ENCODE measurements at places on chromosomes 2 and 18.

GRCh38 chr2:121099329-121100290 is 185.4 kb downstream of the TFCP2L1 start:
- no peak for DNase-seq

DNA sequence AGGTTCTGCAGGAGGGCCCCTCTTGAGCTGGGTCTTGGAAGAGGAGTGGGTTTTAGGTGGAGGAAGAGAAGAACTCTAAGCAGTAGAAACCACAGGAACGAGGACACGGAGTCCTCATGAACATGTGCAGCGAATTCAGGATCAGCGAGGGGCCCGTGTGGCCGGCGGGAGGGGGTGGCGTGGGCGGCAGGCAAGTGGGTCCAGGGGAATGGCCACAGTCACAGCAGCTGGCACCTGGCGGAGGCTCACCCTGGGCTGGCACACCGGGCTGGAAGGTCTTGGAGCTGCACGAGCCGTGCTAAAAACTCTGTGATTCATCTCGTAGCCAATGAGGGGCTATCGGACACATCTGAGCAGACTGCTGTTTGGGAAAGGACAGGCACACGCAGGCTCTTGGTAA is 18.0 kb upstream of the CIDEA start:
- no peak for DNase-seq

- DNase-seq = no peak
Observed at GRCh38 chr2:85583667-85584353, 421 bp upstream of the VAMP5 start.

GRCh38 chr18:46909497-46909896 is 7.8 kb downstream of the PIAS2 start:
- no peak for DNase-seq

DNA sequence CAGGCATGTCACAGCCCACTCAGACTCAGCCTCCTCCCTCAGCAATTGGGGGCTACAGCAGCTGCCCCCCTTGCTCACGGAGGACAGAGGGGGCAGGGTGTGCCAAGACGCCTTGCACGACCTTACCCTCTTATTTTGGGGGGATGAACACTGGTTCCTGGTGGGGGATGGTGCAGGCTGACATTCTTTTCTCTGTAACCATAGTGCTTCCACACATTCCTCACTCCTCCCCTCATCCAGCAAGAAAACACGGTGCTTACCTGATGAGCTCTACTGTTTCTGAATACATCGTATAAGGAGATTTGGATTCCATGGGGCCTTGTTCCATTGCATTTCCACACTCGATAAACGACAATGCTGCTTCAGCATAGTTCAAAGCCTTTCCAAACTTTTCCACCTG is 75.4 kb upstream of the REV1 start:
- DNase-seq = no peak

DNA sequence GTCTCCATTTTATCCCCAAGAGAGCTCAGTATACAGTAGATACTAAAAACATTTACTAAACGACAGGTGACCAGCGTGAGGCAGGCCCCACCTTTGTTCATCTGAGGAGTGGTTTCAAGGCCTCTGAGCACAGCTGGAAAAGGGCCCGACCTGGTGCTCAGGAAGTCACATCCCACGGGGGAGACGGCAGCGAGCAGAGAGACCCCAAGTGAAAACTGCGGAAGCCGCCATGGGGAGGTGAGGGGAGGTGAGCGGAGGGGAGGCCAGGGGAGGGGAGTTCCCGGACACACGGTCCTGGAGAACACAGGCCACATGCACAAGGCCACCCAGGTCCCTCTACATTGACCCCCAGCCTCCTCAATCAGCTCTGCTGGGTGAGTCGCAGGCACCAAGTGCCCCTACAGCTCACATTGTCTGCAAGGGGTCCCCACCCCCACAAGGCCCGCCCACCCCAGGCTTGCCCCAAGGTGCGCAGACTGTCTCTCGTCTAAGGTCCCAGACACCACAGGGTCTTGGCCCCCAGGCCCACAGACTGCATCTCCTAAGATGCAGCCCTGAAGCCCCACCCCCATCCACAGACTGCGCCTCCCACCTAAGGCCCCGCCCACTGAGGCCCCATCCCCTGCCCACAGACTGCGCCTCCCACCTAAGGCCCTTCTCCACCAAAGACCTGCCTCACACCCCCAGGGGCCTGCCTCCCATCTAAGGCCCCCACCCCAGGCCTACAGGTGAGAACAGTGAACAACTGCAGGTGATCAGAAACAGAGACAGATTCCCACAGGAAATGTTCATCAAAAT is 19.1 kb downstream of the PARD6G start:
- no peak for DNase-seq

DNA sequence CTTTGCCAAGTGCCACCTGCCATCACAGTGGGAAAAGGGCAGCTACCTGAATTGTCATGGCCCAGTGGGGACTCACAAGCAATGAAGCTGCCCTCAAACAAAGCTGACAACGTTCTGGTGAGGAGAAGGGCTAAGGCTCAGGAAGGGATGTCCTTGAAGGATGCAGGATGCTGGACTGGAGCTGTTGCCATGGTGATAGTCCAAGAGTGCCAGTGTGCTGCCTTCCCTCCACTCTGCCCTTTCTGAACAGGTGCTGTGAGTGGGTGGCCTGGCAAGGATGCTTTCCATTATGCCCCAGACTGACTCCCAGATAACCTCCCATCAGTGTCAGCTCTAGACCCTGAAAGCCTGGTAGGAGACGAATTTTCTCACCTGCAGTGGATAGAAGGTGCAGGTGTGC is 137.8 kb upstream of the GYPC start:
- DNase-seq = no peak

DNA sequence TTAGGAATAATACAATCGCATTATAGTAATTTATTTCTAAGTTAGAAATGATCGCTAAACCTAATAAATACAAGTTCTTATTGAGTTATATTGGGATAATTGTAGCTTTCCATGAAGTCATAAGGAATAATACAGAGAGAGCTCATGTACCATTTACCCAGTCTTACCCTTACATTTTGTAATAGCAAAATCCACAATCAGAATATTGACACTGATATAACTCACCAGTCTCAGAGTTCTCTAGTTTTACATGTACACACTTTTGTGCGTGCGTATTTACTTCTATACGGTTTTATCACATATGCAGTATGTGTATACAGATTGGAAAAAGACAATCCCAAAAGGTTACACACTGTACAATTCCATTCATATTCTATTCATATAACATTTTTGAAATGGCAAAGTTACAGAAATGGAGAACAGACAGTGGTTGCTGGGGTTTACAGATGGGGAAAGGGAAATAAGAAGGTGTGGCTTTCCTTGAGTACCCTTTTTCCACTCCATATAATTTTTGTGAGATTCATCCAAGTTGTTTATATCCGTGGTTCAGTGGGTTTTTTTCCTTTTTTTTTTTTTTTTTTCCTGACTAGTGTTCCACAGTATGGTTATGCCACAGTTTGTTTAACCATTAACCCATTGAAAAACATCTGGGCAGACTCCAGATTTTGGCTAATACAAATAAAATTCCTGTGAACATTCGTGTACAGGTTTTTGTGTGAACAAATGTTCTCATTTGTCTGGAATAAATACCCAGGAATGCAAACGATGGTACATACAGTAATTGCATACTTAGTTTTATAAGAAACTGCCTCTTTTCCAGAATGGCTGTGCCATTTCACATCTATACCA is 117.2 kb downstream of the HNMT start:
- DNase-seq = no peak

DNA sequence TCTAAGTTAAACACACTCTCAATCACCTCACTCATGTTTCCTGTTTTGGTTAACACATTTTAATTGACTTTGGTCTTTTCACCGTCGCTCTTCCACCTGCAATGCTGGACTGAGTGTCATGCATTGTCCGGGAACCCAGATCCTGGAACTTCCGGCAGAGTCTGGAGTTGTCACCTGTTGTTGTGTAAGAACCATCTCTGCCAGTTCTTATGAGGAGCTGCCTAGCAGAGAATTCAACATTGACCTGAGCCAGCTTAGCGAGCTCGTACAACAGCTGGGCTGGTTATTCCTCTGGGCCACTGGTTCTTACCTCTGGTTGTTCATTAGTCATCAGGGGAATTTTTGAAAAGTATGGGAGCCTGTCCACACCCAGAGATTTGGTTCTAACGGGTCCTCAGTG is 75.7 kb downstream of the BCL2L11 start:
- no peak for DNase-seq

GRCh38 chr2:191933307-191934105 is 86.6 kb upstream of the CAVIN2 start:
- no peak for DNase-seq

DNA sequence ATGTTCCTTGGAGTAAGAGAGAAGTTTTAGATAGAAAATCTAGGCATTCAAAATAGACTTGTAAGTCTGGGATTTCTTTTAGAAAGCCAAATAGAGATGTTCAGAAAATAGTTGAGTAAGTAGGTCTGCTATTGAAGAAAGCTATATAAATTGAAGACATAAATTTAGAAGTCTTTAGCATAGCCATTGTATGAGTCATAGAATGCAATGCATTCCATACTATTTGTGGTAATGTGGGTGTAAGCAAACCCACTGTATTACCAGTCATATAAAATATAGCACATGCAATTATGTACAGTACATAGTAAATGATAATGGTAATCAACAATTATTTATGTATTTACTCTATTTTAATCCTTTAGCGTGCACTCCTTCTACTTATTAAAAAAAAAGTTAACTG is 14.1 kb downstream of the MC4R start:
- DNase-seq = no peak

- no peak for DNase-seq
Observed at GRCh38 chr2:42984081-42984480, 191.7 kb upstream of the HAAO start.

- DNase-seq = no peak
Observed at GRCh38 chr2:9294764-9295163, 88.2 kb downstream of the ASAP2 start.

- no peak for DNase-seq
Observed at GRCh38 chr2:68693951-68694350, 40.7 kb upstream of the ARHGAP25 start.

GRCh38 chr2:163669506-163669905 is 66.3 kb downstream of the FIGN start:
- no peak for DNase-seq

- no peak for DNase-seq
Observed at GRCh38 chr2:33448220-33448899, 28.1 kb upstream of the RASGRP3 start.
